ENCODE measurements at places on chromosomes 4 and X.

- DNase-seq: peak; percentile 38
Observed at GRCh38 chrX:130393451-130394074, 8.1 kb upstream of the GPR119 start.

GRCh38 chr4:150280081-150280895 lies 202.0 kb downstream of the DCLK2 start:
- peak; percentile 57 for DNase-seq

DNA sequence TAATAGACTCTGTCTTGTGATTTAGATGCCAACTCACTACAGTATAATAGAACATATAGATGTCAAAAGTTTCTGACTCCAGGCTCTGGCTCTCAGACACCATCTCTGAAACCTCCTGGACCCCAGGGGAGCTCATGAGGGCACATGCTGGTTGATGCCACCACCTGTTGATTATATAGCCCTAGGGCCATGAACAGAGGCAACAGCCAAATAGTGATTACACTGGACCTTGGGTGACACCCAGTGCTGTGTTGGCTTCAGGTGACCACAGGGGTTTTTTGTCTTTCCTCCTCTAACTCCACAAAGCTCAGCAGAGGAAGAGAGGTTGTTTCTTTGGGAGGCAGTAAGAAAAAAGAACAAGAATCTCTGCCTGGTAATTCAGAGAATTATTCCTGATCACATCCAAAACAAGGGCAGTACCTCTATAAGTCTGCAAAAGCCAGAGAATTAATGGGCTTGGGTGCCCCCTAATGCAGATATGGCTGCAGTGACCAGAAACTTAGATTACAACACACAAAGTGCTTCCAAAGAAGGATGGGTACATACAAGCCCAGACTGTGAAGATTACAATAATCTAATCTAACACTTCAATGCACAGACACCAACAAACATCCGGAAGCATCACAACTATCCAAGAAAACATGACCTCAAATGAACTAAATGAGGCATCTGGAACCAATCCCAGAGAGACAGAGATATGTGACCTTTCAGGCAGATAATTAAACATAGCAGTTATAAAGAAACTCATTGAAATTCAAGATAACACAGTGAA lies 1920.6 kb downstream of the ARAP2 start:
- no peak for DNase-seq

GRCh38 chr4:26978387-26979053 lies 117.9 kb downstream of the STIM2 start:
- DNase-seq: no peak

DNA sequence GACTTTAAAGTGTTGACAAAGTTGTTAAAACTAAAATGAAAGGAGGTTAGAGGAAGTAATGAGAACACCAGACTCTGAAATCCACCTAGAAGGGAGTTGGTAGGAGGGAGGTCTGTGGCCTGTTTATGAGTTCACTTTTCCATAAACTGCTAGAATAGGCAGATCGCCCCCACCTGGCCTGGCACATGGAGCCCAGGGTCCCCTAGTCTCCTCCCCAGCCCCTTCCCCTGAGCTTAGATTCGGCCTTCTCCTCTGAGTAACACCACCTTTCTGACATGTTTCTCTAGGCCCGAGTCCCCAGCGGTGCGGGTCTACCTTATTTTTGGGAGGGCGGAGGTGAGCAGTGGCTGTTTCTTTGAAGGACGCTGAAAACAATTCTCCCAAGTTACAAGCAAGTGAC lies 54.5 kb upstream of the FAT1 start:
- DNase-seq: no peak

GRCh38 chr4:101818362-101818761 lies 27.8 kb downstream of the BANK1 start:
- DNase-seq: no peak

GRCh38 chr4:169707958-169708643 lies 49.6 kb downstream of the HPF1 start:
- no peak for DNase-seq

DNA sequence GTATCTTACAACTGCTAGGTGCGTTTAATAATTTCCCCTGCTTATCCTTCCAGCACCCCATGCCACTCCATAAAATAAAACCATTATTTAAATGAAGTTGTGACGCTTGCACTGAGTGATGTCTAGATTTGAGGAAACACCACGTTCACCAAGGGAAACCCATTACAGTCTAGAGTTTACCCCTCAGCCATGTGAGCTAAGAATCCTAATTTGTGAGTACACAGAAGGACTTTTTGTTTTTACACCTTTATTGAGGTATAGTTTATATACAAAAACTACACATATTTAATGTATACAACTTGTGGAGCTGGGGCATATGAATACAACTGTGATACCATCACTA lies 326.8 kb downstream of the RAPGEF2 start:
- no peak for DNase-seq

DNA sequence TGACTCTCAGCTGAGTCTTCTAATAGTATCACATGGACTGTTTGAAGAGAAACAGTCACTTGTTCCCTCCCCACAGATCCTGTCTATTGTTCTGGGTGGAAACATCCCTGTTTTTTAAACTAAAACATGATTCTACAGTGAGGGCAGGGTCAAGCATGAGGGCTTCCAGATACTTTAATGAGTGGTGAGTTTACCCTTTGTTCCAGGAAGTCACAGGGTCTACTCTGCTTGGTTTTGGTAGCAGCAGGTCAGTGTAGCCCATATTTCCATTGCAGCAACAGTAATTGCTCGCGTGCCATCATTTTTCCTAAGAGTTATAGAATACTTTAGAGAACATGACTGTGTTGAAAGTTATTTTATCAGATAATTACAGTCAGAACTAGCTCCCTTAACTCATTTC lies 87.4 kb downstream of the ZNF732 start:
- no peak for DNase-seq

DNA sequence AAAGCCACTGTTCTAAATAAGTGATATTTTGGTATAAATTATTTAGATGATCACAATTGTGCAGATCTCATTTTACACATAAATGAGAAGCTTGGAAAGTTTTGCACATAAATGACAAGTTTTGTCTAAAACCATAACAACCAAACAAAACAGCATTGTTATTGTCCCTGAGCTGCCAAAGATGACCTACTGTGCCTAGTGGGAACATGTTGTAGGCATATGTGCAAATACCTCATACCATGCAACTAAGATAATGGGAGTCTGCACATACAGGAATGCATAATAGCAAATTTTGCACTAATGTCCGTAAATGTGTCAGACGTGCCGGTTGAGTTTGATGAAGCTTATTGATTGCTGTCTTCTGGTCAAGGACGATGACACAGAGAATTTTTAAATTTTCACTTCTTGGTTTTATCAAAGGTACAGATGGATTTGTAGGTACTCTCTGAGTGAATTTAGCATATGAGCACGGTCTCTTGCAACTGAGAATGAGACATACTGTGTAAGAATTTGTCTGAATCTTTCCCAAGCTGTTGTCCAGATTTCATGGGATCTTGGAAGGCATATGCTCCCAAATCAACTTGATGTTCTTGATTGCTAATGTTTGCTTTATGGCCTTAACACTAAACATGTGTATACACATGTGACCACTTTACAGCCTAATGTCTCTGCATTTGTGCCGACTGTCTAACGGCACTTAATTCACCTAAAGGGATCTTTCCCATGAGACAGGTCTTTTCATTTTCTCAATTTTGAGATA lies 1133.5 kb downstream of the FAT4 start:
- no peak for DNase-seq

All from kidney capillary endothelial cell (primary cell).